ENCODE measurements at places on chromosomes 5 and 9.
A peak's percentile ranks its signal among the peaks of the same experiment; 100 is the strongest.

DNA sequence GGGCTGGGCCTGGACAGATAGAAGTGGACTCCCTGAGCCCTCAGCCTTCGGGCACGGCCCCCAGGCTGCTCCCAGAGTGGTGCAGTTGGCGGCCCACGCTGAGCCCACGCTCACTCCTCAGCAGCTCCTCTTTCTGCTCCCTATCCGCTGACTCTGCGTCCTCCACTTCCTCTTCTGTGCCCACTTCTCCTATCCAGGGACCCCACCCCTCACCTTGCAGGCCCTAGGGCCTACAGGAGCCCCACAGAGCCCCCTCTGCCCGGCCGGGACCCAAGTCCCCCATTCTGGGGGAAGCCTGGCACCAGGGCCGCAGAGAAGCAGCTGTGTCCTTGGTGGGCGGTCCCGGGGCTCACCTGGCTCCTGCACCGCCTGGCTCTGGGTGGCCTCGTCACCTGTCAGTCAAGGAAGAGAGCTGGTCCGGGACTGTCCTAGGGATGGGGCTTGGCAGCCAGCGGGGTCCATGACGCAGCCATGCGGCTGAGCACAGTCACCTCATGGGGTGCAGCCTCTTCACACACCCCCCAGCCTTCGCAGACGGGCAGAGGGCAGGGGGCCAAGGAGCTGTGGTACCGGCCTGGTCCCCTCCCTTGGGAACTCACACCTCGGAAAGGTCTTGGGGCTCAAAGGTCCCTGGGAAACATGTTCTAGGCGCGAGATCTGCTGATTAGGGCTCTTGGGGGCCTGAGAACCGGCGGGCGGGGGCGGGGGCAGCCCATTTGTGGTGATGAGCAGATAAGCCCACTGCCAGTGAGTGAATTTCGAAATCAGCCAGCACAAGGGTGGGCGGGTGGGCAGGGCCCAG lies 5.4 kb upstream of the NRARP start:
- peak; percentile 12 for DNase-seq

DNA sequence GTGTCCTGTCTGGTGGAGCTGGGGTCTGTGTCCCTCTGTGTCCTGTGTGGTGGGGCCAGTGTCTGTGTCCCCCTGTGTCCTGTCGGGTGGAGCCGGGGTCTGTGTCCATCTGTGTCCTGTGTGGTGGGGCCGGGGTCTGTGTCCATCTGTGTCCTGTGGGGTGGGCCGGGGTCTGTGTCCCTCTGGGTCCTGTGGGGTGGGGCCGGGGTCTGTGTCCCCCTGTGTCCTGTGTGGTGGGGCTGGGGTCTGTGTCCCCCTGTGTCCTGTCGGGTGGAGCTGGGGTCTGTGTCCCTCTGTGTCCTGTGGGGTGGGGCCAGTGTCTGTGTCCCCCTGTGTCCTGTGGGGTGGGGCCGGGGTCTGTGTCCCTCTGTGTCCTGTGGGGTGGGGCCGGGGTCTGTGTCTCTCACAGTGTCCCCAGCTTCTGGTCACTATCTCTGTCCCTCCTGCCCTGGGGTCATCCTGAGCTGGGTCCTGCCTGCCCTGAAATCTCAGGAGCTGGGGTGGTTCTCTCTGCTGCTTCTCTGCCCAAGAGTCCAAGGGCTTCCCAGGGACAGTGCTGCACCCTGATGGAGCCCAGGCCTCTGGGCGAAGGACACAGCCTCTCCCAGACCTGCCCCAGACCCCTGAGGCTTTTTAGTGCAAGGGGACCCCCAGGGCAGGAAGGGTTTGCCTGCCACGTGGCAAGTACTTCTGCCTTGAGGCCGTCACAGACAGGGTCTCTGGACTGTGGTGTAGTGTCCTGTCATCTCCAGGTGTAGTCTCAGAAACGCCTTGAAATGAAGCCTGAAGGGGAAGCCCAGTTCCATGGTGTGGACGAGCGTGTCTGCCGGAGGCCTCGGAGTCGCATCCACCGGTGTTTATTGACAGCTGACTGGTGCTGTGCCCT lies 131.3 kb downstream of the RXRA start:
- no peak for DNase-seq

- no peak for DNase-seq
These were observed 82.1 kb downstream of the SLF1 start for GRCh38 chr5:94700592-94700991.

- no peak for DNase-seq
These were observed 21.9 kb upstream of the PLIN2 start for GRCh38 chr9:19149230-19149629.

DNA sequence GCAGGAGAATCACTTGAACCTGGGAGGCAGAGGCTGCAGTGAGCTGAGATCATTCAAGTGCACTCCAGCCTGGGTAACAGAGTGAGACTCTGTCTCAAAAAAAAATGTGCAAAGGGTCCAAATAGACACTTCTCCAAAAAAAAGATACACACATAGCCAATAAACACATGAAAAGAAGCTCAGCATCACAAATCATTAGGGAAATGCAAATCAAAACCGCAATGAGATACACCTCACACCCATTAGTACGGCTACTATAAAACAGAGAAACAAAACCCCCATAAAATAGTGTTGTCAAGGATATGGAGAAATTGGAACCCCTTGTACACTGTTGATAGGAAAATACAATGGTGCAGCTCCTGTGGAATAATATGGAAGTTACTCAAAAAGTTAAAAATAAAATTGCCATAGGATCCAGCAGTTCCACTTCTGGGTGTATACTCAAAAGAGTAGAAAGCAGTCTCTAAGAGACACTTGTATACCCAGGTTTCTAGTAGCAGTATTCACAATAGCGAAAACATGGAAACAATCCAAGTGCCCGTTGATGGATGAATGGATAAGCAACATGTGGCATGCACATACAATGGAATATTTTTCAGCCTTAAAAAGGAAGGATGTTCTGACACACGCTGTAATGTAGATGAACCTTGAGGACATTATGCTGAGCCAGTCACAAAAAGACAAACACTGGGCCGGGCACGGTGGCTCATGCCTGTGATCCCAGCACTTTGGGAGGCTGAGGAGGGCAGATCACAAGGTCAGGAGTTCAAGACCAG lies 57.2 kb upstream of the PPARGC1B start:
- DNase-seq, result no peak

DNA sequence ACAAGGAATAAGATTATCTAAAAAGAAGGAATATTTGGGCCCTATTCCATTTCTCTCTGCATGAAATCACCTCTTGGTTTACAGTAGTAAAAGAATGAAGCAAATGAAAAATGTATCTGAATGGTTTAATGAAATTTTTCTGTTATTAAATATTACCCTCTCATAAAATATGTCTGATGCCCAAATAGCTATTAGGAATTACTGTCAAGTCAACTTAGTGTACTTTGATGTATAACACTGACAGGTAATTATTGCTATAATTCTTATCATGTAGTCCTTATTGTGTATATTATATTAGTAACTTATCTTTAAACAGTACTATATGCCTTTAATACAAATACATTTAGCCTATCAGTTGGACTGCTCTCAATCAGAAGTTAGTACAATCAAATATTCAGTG lies 8.4 kb downstream of the MYOT start:
- DNase-seq, result no peak

All from WERI-Rb-1 (cell line).